ELF-1 (cell line): ENCODE measurements at places on chromosomes 6 and 20.
A peak's percentile ranks its signal among the peaks of the same experiment; 100 is the strongest.

DNA sequence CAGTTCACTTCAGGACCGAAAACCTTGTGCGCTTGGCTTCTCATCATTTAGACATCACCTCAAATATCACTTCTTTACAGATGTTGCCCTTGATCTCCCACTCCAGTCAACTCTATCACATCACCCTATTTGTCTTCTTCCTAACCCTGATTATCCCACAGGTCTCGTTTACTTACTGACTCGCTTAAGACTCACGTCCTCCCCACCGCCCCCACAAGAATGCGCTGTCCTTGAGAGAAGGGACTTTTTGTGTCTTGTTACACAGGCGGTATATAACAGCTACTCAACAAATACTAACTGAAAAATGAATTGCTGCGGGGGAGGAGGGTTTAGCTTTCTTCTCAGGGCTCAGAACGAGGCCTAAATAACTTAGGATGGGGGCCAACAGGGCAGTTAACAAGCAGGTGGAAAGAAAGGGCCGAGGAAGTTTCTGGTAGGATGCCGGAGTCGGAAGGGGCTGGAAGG is 527 bp downstream of the TOMM34 start:
- no peak for DNase-seq

DNA sequence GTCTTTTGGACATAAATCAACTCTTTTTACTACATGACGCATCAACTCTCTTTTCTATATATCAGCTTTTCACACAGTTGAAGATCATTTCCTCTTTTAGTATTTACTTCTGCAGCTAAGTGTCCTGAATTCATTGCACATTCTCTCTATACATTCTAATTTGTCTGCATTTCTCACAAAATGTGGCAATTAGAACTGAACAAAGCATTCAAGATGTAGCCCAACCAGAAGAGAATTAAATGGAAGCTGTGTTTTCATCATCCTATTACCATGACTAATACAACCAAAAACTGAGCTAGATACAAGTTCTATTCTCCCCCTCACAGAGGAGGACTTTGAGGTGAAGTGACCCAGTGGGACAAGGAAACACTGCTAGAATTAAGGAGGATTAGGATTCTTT is 86.9 kb downstream of the PLCG1 start:
- DNase-seq, result no peak

- DNase-seq, result no peak
These were observed 93.4 kb downstream of the UST start for GRCh38 chr6:148840256-148840655.

DNA sequence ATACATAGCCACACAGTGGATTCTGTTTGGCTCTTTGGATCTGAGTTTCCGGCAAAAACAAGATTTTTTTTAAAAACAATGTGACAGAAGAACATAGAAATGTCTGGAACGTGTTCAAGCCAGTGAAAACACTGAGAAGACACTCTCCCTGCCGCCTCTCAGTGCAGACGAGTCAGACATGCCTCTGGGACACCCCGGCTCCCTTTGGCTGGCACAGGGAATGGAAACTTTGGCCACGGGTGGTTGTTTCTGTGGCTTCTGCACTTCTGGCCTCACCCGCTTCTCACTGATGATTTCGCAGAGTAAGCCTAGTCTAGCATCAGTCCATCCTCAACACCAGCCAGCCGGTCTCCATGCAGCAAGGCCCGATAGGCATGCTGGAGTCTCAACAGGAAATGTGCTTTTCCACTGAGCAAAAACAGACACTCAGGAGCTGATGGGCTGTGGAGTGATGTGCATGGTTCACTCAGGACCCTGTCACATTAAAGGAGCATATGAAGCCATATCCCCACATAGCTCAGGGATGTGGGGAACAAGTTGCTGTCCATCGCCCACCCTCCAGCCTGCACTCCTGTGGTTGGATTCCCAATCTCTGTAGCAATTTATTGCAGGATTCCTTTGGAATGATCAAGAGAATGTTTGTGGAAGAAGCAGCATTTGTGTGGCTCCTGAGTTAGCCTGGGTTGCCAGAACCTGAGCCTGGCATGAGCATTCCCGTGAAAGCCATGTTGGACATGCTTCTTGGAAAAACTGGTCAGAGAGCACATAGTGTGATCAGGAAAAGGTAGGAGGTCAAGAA is 262.0 kb upstream of the RIN2 start:
- DNase-seq, result no peak

GRCh38 chr6:5599127-5599526 is 337.8 kb downstream of the FARS2 start:
- DNase-seq, result no peak

- DNase-seq, result no peak
These were observed 1.9 kb downstream of the BLCAP start for GRCh38 chr20:37525810-37526209.

GRCh38 chr6:56977192-56977591 is 22.3 kb downstream of the BEND6 start:
- no peak for DNase-seq

- DNase-seq, result peak; percentile 90
These were observed 695.9 kb downstream of the EPHA7 start for GRCh38 chr6:92723390-92723931.

DNA sequence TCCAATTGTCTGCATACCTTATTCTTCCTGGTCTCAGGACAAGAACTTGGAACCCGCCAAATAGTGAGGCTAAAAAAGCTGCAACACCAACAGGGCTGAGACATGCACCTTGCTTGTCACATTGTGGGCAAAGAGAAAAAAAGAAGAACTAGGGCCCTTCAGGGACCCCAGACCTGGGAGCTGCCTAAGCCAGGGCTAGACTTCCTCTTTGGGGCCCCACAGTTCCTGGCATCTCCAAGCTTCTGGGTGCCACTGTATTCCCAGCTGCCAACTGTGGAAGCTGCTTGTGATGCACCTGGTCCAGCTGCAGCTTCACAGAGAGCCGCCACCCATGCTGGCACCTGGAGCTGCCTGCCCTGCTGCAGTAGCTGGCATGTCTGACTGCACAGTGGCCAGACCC is 370.6 kb downstream of the CD83 start:
- no peak for DNase-seq

- DNase-seq, result no peak
These were observed 51.3 kb downstream of the PDE7B start for GRCh38 chr6:135902756-135903331.

GRCh38 chr20:31605031-31605901 is at the start of gene ID1:
TSS of gene ID1 (plus strand) at chr20:31605289. CDS start at chr20:31605388, 99 bp downstream.
- peak; percentile 98 for DNase-seq

DNA sequence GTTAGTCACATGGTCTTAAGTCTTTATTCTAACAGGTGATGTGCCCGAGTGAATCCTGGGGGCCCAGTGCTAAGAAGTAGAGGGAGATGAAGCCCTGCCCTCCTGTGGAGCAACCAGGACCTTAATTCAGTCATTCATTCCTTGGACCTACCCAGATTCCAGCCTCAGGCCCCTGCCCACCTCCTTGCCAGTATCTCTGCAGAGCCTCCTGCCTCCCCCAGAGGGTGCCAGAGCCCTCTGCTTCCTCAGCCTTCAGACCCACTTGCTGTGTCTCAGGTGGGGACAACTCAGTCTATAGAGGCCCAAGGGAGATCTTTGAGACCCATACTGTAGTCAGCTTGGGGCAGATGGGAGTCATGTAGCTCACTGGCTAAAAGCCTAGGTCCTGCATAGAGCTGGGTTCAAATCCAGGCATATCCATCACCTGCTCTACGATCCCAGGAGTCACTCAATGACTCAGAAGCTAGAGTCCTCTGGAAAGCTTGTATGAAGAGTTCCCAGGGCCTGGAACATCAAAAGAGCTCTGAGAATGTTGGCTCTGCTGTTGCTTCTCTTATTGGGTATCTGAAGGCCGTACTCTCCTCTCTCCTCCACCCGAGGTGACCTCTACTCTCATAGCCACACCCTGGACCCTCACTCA is 3.9 kb upstream of the SIGLEC1 start:
- peak; percentile 75 for DNase-seq

DNA sequence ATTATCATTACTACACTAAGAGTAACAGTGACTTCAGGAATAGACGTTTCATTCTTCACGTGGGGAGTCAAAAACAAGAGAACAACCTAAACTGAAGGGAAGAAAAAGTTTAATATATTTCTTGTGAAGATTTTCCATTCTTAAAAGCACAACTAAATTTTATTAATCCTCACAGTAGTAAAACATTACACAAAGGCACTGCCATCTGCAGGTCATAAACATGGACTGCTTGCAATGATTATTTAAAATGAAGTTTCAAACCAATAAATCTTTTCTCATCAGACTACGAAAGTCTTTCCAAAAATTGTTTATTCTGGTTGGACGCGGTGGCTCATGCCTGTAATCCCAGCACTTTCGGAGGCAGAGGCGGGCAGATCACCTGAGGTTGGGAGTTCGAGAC is 2.6 kb downstream of the NCOA5 start:
- DNase-seq, result no peak

DNA sequence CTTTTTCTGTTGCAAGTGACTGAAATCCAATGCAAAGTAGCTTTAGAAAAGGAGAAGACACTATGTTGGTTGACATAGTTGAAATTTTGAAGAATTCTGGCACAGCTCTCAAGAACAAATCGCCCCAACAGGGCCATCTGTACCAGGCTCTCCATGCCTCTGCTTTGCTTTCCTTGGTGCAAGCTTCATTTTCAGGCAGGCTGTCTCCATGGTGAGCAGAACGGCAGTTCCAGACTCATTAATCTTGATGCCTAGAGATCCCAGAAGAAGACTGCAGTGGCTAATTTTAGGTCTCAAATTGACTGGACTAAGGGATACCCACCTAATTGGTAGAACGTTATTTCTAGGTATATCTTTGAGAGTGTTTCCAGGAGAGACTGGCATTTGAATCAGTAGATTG is 950.7 kb upstream of the FLRT3 start:
- no peak for DNase-seq

GRCh38 chr6:55704421-55704820 is 125.4 kb upstream of the HMGCLL1 start:
- DNase-seq, result no peak

- DNase-seq, result no peak
These were observed 37.9 kb downstream of the ZC3H12D start for GRCh38 chr6:149446791-149447376.

GRCh38 chr6:125899726-125900182 is 56.8 kb upstream of the HINT3 start:
- DNase-seq, result peak; percentile 32

GRCh38 chr6:27863962-27864905 is 48.0 kb downstream of the OR2B2 start:
- peak; percentile 80 for DNase-seq

DNA sequence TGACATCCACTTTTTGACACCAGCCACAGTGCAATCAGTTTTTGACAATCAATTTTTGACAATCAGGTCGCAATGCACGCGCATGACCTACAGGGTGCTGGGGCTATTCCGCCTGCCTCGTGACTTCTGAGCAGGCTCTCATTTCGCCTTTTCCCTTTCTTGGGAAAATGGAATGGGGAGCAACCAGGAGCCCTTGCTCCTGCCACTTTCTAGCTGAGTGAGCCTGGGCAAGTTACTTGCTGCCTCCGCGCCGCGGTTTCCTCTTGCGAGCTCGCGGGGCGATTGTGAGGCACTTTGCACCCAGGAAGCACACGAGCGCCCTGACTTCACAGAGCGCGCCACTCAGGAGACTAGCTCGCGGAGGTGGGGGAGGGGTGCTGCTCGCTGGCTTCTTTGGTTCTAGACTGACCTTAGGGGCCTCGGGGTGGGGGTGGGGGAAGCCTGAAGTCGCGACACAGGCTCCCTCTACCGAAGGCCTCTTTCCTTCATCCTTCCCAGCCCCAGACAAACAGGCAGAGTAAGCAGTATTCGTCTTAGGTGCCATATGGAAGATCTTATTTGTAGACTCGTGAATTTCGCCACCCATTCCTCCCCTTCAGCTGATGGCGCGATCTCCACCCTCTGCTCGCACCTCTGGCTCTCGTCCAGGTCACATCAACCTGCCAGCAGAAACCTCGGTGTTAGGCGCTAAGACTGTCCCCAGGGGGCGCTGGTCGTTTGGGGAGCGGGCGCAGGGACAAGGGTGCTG is 4.6 kb downstream of the TP53TG5 start:
- DNase-seq, result peak; percentile 92

DNA sequence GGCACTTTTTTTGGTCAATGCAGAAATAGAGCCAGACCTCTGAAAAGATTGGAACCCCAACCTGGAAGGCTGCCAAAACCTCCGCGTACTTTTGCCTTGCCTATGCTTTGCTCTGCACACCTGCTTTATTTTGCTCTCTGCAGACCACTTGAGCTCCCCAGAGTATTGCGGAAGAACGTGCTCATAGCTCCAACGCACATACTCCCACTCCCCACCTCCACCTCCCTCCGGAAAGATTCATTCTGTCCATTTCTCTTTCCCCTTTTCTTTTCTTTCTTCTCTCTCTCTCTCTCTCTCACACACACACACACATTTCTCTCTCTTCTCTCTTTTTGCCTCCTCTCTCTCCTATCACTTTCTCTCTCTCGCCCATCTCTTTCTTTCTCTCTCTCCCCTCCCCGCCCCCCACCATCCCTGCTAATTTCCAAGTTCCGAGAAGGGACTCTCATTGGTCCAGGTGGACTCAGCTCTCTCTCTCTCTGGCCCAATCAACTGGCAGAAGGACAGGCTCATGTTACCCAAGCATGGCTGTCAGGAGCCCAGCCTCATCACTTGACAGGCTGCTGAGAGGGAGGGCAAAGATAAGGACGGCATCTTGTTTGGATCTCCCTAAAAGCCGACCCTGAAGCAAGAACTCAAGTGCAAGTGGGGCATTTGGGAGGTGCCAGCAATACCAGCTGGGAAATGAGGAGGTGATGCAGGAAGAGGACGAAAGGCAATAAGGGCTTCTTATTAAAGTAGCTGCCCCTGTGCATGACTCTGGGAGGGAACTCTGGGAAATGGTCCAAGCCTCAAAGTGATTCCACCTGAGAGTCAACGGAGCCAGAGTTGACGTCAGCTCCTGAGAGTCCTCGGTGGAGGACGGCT is 246.1 kb downstream of the LY86 start:
- no peak for DNase-seq

GRCh38 chr6:37643851-37644672 is 53.6 kb downstream of the MDGA1 start:
- no peak for DNase-seq

GRCh38 chr6:105319331-105319730 is 83.6 kb downstream of the PREP start:
- no peak for DNase-seq

- no peak for DNase-seq
These were observed 466.0 kb downstream of the PRKN start for GRCh38 chr6:162261598-162261997.

GRCh38 chr6:33164176-33164575 is 28.1 kb downstream of the COL11A2 start:
- DNase-seq, result no peak

DNA sequence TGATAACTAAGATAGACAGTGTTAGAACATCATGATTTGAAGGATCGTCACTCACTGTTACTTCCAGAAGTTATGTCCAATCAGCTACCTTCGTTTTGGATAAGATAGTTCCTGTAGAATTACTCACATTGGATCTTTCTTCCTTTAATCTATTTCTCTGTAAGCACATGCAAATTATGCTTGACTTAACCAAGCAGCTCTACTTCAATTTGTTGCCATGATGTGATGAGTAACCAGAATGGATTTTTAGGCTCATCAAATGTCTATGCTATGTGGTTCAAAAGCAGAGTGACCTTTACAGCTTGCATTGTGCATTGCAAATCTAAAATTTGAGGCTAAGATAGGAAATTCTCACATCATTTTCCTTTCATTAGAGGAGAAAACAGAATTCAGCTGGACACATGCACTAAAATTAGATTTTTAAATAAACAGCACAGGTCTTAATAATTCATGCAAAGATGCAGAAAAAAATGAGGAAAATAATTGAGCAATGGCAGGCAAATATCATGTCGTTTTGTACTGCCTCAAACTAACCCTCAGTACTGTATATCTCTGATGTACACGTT is 76.7 kb upstream of the ZFP64 start:
- DNase-seq, result no peak

- peak; percentile 40 for DNase-seq
These were observed 32.9 kb upstream of the LGSN start for GRCh38 chr6:63352544-63353285.
